ENCODE measurements at places on chromosomes 4 and X. TPM values are rescaled to one million over a fixed set of nuclear protein-coding genes. Genes with fewer than 3 reads are reported as not detected.

Gene MRFAP1
- 82.6 TPM for total RNA-seq

Gene ASB12
- total RNA-seq = not detected

Gene CCKAR
- total RNA-seq = not detected

Gene FGFBP2
- total RNA-seq = 0.27 TPM

Gene RBM47
- 5.2 TPM for total RNA-seq

Gene FAM47C
- not detected for total RNA-seq

Gene PLP2
- total RNA-seq = 137 TPM

Gene CHRDL1
- total RNA-seq = 1.2 TPM

Gene PDLIM3
- total RNA-seq = 12.5 TPM

Gene TMEM156
- 2.7 TPM for total RNA-seq

Gene BST1
- total RNA-seq = not detected

Gene BMP3
- total RNA-seq = not detected

Gene CCNA2
- 119 TPM for total RNA-seq

Gene OTUD6A
- total RNA-seq = not detected

Gene DCAF4L1
- total RNA-seq = 0.14 TPM

Gene GAGE1
- not detected for total RNA-seq

Measured in H4 (cell line).